ENCODE measurements at places on chromosomes 3 and 15. TPM values are rescaled to one million over a fixed set of nuclear protein-coding genes. Genes with fewer than 3 reads are reported as not detected.
A peak's percentile ranks its signal among the peaks of the same experiment; 100 is the strongest.

AQP9 gene
- total RNA-seq: not detected

BCL2A1 gene
- total RNA-seq: 0.69 TPM

HTR3E gene
- total RNA-seq: not detected

WDR93 gene
- total RNA-seq: 0.25 TPM

OTOL1 gene
- total RNA-seq: not detected

LRTM1 gene
- not detected for total RNA-seq

AMT gene
- 0.32 TPM for total RNA-seq

BFSP2 gene
- not detected for total RNA-seq

CLEC3B gene
- not detected for total RNA-seq

CD200 gene
- total RNA-seq: 0.15 TPM

ACP3 gene
- 0.52 TPM for total RNA-seq

ACTL6A gene
- 265 TPM for total RNA-seq

CCK gene
- not detected for total RNA-seq

CHRNA7 gene
- 2.0 TPM for total RNA-seq

GOLGA6L7 gene
- total RNA-seq: not detected

DNA sequence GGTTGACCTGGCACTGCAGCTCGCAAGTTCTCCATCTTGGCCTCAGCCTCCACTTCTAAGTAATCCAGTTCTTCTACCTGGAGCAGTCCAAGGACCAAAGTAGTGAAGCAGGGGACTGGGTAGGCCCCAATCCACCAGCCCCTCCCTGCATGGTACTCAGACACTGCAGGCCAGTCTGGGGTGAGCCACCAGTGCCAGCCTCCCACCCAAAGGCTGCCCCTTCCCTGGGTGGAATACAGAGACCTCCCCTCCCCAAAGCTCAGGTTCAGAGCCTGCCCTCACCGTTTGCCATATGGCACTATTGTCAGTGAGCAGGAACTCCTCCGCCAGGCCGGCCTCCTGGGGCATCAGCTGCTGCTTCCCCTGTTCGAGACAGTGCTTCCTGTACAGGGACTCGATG, 10.8 kb downstream of the POLG start:
- no peak for DNase-seq

DNA sequence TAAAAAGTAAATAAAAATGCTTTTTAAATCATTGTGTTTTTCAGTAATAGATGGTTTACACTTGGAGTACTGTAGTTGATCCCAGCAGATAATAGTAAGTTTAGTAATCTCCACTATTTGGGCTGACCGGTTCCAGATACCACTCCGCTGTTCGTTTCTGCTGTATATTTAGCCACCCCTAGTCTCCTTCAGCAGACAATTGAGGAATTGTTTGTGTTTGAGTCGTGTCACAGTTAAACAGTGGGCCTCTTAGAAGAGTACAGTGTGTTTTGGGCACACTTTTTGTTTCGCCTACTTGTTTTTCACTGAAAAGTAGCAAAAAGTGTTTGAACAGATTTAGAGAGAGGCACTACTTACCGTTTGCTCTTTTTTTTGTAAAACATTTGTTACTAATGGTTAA, 33.2 kb downstream of the PAK2 start:
- no peak for DNase-seq

GRCh38 chr3:169237201-169237600, 426.3 kb downstream of the MECOM start:
- DNase-seq: no peak

GRCh38 chr3:39232859-39233258, 40.5 kb upstream of the XIRP1 start:
- DNase-seq: no peak

- no peak for DNase-seq
These were observed 80.6 kb downstream of the OCA2 start for GRCh38 chr15:28018291-28019044.

GRCh38 chr15:90930861-90931574, 1.3 kb downstream of the HDDC3 start:
- peak; percentile 27 for DNase-seq

- no peak for DNase-seq
These were observed 1.8 kb downstream of the PRKCD start for GRCh38 chr3:53162672-53163443.

DNA sequence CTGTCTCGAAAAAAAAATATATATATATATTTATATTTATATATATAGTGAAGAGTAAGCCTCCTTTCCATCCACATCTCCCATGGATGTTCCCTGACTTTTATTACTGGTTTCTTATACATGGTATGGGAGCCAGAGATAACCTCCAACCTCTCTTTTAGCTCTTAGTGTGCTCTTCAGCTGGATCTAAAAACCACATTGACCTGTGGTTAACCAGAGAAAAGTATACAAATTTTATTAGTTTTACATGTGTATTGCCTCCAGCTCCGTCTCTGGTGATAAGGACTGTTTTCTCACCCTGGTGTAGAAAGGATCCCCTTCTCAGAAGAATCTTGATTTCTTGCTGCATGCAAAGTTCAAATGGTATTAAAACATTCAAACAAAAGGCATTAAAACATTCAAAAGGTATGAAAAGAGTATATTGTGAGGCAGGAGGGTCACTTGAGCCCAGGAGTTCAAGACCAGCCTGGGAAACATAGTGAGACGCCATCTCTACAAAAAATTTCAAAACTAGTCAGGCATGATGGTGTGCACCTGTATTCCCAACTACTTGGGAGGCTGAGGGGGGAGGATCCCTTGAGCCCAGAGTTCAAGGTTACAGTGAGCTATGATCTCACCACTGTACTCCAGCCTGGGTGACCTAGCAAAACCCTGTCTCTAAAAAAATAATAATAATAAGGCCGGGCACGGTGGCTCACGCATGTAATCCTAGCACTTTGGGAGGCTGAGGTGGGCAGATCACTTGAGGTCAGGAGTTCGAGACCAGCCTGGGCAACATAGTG, 13.5 kb upstream of the TTBK2 start:
- peak; percentile 61 for DNase-seq

GRCh38 chr15:51493892-51494291, 128.7 kb downstream of the DMXL2 start:
- peak; percentile 5 for DNase-seq

DNA sequence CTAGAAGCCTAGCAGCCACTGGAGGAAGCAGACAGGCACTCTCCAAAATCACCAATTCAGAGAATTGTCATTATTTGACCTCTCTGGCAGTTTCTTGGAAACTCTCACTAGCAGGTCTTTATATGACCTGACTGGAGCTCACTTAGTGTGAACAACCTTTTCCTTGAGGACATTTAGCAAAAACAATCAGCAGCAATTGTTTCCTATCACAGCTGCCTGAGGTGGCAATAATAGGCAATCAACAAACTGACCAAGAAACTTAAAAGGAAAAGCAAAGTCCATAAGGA, 162.4 kb upstream of the STT3B start:
- no peak for DNase-seq

- DNase-seq: no peak
These were observed 44.5 kb downstream of the LRCH3 start for GRCh38 chr3:197835509-197835908.

DNA sequence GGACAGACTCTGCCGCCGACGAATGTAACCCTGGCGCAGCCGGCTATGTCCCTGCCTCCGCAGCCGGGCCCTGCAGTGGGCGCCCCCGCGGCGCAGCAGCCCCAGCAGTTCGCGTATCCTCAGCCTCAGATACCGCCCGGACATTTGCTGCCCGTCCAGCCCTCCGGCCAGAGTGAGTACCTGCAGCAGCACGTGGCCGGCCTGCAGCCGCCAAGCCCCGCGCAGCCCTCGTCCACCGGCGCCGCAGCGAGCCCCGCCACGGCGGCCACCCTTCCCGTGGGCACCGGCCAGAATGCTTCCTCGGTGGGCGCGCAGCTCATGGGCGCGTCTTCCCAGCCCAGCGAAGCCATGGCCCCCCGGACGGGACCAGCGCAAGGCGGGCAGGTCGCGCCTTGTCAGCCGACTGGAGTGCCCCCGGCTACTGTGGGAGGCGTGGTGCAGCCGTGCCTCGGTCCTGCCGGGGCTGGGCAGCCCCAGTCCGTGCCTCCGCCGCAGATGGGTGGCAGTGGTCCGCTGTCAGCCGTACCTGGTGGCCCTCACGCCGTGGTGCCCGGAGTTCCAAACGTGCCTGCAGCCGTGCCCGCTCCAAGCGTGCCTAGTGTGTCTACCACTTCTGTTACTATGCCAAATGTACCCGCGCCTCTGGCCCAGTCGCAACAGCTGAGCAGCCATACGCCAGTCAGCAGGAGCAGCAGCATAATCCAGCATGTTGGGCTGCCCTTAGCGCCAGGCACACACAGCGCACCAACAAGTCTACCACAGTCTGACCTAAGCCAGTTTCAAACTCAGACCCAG, 2.4 kb downstream of the TSC22D2 start:
- peak; percentile 57 for DNase-seq

DNA sequence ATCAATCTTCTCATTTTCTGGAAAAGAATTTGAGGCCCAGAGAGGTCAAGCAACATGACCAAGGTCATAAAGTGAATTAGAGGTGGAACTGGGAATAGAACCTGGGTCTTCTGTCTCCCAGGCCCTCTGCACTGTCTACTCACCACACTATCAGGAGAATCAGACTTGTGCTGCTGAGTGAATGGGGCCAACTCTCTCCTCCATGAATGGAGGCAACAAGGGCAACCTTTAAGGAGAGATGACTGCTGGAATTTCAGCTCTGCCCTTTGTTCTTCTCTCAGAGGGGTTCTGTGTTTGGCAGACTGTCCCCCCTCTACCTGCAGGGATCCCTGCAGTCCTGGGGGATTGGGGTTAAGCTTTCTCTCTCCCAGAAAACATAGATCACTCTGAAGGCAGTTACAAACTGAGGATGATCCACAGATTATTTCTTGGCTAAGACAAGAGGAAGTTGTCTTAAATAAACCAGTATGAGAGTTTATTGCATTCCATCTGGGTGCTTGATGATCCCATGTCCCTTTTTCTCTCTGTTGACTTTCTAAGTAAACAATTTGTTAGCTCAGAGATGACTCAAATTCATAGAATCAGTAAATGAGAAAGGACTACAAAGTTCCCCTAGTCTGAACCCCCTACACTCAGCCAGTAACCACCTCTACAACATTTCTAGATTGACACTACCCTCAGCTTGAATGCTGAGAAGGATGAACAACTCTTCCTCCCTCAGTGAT, 99.0 kb upstream of the LIPC start:
- peak; percentile 81 for DNase-seq

DNA sequence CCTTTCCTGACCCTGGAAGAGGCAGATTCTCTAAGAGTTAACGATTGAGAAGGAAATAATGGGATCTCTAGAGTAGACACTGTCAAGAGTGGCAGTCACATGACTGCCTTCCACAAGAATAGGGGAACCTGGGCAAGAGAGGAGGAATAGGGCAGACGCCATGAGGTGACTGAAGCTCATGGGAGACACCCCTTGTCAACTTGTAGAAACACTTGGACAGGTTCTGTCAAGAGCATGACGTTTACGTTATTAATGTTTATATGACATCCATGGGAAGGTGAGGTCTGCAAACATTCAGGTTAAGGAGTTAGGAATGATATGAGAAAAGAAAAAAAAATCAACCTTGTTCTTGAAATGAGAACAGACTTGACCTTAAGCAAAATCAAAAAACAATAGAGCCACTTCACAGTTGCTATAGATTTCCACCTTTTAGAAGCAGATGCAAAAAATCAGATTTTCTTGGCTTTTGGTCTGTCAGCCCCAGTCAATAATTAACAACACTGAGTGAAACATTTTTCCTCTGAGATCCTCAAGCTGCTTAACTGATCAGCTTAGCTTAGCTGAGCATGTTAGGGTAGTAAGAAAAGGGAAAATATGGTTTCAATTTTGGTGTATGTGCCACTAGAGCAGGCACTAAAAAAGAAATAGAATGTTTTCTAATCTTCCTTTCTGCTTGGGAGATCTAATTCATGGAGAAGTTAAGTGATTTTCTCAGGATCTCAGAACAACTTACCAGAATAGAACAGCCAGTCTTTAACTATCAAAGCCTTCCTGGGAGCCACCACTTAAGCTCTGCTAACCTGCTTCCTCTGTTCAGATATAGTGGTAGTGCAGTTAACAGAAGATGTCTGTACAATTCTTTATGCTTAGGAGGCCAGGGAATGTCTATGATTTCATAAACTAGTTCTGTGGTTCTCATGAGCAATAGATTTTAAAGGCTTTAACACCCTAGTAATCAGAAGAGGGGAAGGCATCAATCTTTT, 116.9 kb downstream of the B3GALNT1 start:
- DNase-seq: no peak

GRCh38 chr3:184241447-184242296, 7.1 kb downstream of the ALG3 start:
- no peak for DNase-seq

DNA sequence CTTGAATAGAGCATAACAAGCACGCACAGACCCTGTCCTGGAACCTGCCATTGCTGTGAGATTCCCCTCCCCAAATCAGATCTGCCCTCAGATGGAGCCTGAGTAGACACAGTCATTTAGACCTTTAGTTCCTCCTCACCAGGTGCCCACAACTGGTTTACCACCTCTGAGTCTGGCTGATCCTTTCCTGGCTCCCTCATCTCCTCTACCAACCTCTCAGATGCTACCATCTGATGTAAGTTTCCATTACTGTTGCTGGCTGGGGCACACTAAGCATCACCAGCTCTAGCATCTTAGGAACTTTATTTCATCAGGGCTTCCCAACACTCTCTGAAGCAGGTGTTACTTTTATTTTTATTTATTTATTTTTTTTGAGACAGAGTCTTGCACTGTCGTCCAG, 288.3 kb downstream of the TLE3 start:
- DNase-seq: no peak

DNA sequence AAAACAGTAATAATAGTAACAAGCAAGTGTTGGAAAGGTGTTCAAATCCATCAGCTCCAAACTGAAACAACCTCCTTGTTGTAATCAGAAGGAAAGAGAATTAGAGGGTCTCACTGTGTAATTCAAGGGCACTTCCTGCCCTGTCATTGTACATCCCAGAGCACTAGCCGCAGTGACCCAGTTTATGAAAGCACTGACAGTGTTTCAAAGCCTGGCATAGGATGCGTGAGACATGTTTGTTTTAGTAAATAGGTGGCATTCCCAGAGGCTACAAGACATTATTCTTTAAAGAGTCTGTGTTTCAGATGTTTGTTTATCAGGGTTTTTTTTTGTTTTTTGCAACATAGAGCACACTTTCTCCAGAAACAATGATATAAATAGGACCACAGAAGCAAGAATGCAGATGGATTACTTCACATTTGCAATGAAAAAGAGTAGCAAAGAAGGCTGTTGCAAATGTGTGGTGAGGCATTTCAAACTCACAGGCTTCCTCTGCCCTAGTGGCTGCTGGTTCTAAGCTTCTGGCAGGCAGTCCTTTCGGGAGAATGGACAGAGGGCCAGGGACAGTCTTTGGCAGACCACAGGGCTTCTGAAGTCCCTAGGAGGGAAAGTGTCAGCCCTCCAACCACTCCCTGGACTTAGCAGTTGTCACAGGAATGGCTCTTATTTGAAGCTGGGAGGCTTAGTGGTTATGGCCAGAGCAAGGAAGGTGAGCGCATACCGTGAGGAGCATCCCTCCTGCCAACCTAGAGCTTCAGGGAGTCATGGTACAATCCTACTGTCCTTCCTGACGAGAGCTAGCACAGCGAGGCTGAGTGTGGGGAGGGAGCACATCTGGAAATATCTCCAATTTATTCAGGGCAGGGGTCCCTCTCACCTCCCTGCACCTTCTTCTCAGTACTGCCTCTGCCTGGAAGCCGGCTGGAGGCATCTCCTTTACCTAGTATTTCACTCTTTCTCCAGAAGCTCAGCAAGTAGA, 31.4 kb upstream of the TIPARP start:
- DNase-seq: no peak

All from M059J (cell line).